NCI-H2171 treated with DMSO at 0.1 percent for 48 hours (cell line): ENCODE measurements at places on chromosomes 4 and X.

- DNase-seq, result no peak
These were observed 304.2 kb downstream of the ARHGAP24 start for GRCh38 chr4:85779165-85779564.

- DNase-seq, result no peak
These were observed 161.7 kb downstream of the FBXW7 start for GRCh38 chr4:152374153-152374552.

- DNase-seq, result no peak
These were observed 156.3 kb upstream of the NOCT start for GRCh38 chr4:138859254-138859653.

- DNase-seq, result no peak
These were observed 16.7 kb upstream of the SOD3 start for GRCh38 chr4:24778464-24779225.

DNA sequence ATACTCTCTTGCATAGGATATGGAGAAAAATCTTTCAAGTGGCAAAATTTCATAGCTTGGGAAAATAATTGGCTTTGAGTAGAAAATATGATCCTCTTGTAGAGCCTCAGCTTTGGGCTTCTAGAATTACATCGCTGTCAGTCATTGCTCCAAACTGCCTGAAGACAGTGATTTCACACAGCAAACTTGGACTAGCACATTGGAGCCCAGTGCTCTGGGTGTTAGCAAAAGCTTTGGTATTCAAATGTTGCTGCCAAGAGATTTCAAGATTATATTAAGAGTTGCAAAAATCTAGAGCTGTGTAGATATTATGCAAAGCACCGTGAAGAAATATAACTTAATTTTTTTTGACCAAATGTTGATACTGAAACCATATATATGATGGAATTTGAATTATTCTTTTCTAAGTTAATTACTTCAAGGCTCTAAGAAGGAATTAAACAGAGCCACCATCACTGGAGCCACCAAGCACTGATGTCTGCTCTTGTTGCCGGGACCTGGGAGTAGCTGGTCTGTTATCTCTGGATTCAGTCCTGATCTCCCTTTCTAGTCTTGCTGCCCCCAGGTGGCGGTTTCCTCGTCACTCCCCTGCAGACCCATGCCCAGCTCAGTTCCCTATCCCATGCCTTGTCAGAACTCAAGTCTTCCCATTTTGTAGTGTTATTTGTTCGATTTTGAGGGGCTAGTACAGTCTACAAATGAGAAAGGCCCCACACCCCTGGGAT is 260.7 kb upstream of the SFRP2 start:
- no peak for DNase-seq

DNA sequence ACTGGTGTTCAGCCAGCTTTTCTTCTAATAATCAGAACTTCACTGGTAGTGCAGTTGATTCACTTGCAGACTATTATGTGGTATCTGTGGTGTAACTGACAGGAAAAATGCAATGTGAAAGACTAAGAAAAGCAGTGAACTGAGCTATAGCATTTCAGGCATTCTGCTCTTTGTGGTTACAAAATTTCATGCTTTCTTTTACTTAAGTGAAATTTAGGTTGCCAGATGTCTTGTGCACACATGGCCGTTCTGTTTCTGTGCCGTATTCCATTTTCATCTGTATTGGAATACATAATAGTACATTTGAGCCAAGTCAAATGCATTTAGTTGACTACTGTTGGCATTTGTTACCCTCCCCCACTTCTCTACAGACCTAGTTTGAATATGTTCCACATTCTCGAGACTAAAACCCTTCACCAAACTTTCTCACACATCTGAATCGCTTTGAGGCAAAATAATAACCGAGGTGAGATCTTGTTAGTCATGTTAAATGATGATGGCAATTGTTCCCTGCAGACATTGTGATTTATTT is 8.2 kb downstream of the RTL3 start:
- no peak for DNase-seq

DNA sequence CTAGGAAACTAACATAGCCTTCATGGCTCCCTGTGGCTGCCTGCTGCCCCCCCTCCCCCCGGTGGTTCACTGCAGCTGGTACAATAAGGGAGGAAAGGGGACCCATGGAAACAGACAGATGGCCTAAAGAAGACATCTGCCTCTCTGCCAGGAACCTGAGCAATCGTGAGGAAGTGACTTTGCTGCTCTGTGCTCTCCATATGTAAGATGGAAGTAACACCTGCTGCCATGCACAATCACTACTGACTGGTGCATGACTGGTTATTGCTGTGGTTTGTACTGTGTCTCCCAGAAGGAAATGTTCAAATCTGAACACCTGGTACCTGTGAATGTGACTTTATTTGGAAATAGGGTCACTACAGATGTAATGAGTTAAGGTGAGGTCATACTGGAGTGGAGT is 43.6 kb downstream of the CD99L2 start:
- peak; percentile 91 for DNase-seq

GRCh38 chr4:18394656-18395055 is 373.1 kb upstream of the LCORL start:
- DNase-seq, result no peak

DNA sequence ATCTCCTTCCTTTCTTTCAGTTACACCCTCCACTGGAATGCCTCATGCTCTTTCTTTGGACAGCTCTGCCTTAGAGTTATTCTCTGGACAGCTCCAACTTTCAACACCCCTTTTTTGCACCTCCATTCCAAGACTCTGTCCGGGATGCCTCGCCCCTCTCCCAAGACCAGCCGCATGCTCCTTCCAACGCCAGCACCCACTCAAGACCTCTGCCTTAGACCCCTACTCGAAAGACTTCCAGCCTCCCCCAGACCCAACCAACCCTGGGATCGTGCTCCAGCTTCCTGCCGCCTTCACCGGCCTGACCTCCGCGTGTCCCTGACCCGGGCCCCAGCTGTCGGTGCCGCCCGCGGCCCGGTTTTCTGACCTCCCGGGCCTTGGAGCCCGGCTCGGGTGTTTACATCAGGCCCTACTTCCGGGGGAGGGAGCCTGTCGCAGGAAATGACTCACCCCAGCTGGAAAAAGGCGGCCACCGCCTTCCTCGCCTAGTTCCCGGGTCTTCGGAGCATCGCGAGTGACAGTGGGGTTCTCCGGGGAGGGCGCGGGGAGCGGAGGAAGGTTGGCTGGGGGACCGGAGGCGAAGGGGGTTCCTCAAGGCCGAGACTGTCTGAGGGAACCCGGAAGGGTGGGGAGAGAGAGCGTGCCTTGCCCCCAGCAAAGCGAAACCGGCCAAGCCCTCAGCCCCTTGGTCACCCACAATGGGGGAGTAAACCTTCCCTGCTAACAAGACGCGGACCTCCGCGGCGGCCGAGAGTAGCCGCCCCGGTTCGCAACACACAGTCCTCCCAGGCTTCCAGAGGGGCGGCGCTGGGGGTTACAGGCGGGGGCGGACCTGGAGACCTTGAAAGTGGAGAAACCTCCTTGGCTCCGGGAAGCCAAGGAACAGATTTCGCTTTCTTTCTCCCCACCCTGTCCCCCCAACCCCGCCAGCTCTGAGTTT is at the start of gene WDR45:
WDR45 (minus strand) TSS at position 399 of the 940 bp plus-strand sequence. CDS start 1,792 bp downstream, outside the sequence.
- peak; percentile 50 for DNase-seq

- DNase-seq, result no peak
These were observed 27.9 kb upstream of the PRPS1 start for GRCh38 chrX:107600366-107600765.

GRCh38 chrX:18457000-18457399 is 31.6 kb downstream of the CDKL5 start:
- no peak for DNase-seq

GRCh38 chr4:100754751-100755150 is 236.9 kb upstream of the EMCN start:
- no peak for DNase-seq

GRCh38 chr4:169634975-169635374 is 14.6 kb downstream of the CLCN3 start:
- DNase-seq, result no peak

GRCh38 chr4:12692815-12693214 is 791.3 kb downstream of the RAB28 start:
- DNase-seq, result no peak

DNA sequence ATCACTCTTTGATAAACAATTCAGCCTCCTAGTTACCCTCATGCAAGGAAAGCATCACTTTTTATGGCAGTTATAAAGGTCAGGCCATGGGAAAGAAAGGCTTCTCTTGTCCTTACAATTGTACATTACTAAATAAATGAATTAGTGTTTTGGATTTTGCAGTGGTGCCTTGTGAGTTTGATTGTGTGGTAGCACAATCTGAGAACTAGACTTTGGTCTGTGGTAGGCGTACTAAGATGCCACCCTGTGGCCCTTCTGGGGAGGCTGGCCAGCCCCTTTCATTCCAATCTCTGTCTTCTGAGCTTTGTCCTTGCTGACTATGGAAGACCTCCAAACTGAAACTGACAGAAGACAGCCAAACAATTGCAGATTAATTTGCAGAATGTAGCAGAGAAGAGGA is 14.6 kb upstream of the HNRNPD start:
- no peak for DNase-seq

GRCh38 chrX:87397103-87397886 is 120.3 kb upstream of the KLHL4 start:
- DNase-seq, result no peak

DNA sequence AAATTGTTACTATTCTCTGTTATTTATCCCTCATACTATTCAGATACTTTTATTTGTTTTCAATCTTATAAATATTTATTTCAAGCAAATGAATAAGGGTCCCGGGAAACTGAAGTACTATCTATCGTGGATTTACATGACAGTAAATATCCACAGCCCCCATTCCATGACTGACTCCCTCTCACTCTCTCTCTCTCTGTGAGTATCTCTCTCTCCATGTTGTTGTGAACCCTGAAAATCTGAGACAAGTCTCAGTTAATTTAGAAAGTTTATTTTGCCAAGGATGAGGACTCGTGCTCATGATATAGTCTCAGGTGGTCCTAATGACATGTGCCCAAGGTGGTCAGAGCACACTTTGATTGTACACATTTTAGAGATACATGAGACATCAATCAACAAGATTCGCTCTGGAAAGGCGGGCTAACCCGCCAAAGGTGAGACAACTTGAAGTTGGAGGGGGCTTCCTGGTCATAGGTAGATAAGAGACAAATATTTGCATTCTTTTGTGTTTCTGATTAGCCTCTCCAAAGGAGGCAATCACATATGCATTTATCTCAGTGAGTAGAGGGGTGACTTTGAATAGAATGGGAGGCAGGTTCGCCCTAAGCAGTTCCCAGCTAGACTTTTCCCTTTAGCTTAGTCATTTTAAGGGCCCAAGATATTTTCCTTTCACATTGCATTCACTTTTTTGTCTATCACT is 986.4 kb downstream of the NLGN4X start:
- DNase-seq, result no peak

DNA sequence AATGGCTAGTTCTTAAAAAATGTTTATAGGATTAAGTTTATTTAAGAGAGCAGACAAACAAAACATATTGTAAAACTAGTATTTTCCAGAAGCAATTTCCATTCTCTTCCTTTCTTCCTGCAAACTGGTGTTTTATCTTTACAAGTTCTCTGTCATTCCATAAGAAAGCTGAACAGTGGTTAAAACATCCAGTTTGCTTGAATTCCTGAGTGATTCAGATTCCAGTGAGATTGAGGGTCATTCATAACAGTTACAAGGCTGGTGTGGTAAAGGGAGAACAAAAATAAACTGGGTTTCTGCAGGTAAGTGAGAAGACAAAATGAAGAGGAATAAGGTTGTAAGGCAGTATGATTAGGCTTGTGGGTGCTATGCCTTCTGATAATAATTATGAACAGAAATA is 544.8 kb upstream of the DIPK2B start:
- DNase-seq, result no peak

DNA sequence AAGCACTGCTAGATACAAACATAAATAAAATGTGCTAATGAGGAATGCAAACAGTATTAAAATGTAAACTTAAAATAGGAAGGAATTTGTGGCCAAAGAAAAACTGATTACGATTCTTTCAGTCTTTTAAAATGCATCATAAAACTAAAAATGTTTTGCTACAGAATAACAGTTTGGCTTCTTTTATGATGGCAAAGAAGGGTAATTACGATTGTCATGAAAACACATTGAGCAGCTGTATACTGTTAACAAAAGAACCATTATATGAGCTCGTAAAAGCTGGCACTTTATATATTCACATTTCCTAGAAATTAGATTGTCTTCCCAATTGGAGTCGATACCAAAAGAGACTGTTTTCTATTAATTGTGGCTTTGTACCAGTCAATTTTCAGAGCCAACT is 290.4 kb downstream of the NR3C2 start:
- DNase-seq, result no peak
